Keratinocyte (primary cell): ENCODE measurements at places on chromosomes 1 and 21. TPM values are rescaled to one million over a fixed set of nuclear protein-coding genes. Genes with fewer than 3 reads are reported as not detected.
A peak's percentile ranks its signal among the peaks of the same experiment; 100 is the strongest.

DNA sequence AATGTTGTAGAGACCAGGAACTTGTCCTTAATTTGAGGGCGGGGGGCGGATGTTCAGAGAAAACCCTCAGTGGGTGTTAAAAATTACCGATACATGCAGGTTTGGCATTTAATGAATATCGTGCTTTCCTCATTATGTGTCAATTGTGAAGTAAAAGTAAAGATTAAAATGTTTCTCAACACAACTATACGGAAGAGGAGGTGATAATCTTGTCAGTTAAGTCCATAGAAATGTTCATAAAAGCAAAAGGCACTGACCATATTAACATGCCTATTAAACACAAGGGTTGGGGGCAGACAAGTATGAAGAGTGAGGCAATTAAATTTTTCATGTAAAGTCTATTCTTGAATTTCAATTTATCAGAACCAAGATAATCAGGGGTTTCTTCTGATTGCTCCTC is 1.3 kb downstream of the BRINP3 start:
- H3K36me3 ChIP-seq = no peaks in the 10 kb centered on the region
- no peak overlapping the region for H3K4me3 ChIP-seq
- DNase-seq = no peak
- peaks cover 42% of the 10 kb centered on the region for H3K27me3 ChIP-seq
- H3K27ac ChIP-seq = no peak overlapping the region

- H3K27ac ChIP-seq = peak overlapping the region; percentile 49
- H3K36me3 ChIP-seq = peaks cover 23% of the 10 kb centered on the region
- peaks cover 34% of the 10 kb centered on the region for H3K4me1 ChIP-seq
- no peaks in the 10 kb centered on the region for H3K27me3 ChIP-seq
- DNase-seq = peak; percentile 71
These were observed 13.5 kb downstream of the LDLRAP1 start for GRCh38 chr1:25556791-25557476.

DNA sequence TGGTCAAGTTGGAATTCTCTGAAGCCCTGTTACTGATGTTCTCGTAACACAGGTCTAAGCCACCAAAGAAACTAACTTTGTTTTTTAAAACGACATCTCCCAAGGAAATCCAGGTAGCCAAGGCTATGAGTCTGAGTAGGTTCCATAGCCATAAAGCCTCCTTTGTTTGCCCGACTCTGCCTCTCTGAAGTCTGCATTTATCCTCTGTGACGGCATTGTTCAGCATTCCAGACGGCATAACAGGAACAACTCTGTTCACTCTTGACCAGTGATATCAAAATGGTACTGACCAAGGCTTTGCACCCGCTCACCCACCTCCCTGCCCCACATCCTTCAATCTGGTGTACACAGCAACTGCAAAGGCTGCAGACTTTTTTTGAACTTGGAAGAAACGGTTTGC is 14.8 kb downstream of the URB1 start:
- no peak overlapping the region for H3K27ac ChIP-seq
- no peaks in the 10 kb centered on the region for H3K27me3 ChIP-seq
- DNase-seq = no peak
- H3K4me3 ChIP-seq = no peak overlapping the region
- peaks cover 13% of the 10 kb centered on the region for H3K4me1 ChIP-seq

DNA sequence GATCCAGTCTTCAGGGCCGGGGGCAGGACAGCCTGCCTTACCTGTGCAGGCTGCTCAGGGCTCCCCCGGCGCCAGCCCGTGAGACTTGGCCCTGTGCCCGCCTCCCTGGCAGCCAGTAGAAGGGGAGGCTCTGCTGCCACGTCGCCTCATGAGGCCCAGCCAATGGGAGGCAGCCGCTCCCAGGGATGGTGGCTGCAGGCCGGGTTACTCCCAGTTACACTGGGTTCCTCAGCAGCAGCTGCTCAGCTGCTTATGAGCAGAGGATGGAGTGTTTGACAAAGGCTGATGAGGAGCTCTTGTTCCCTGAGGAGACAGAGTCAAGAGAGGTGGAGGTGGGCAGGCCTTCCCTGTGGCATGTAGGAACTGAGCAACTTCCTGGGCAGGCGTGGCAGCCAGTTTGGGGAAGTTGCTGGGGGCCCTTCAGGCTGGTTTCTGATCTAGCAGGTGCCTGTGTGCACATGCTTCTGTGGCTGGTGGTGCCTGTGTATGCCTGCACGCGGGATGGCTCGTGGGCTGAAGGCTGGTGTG is 5.5 kb downstream of the MFSD2A start:
- no peak for DNase-seq
- H3K4me3 ChIP-seq = no peak overlapping the region
- peaks cover 54% of the 10 kb centered on the region for H3K36me3 ChIP-seq
- H3K27me3 ChIP-seq = no peaks in the 10 kb centered on the region
- peaks cover 41% of the 10 kb centered on the region for H3K4me1 ChIP-seq
- peak overlapping the region; percentile 67 for H3K27ac ChIP-seq

- H3K27me3 ChIP-seq = no peaks in the 10 kb centered on the region
- no peak overlapping the region for H3K27ac ChIP-seq
- no peak for DNase-seq
- H3K4me3 ChIP-seq = no peak overlapping the region
- H3K36me3 ChIP-seq = peaks cover 12% of the 10 kb centered on the region
These were observed 3.8 kb downstream of the UTP25 start for GRCh38 chr1:209831615-209832014.

DNA sequence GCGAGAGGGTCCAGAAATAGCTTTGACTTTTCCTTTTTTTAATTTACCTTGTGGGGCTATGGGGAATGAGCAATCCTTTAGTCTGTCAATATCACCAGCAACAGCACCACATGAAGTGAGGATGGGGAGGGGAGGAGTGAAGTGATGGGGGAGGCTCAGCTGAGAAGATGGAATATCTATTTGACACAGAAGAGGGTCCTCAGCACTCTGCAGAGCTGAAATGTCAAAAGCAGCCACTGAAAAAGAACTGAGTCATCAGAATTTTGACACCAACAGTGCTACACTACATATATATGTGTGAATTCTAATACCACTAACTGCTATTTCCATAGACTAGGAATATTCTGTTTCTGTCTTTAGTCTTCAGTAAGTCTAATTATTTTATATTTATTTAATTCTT is 427.0 kb upstream of the PBX1 start:
- H3K27ac ChIP-seq = no peak overlapping the region
- no peak for DNase-seq
- H3K36me3 ChIP-seq = no peaks in the 10 kb centered on the region

UBE2U gene
- polyA plus RNA-seq = not detected in 3 replicates

PGLYRP3 gene
- 0.93 to 1.9 TPM (median 1.0 TPM) in 3 replicates for polyA plus RNA-seq
